CD4-positive, alpha-beta T cell treated with Interleukin-4 for 1 hour (primary cell): ENCODE measurements at places on chromosomes 2 and 18.

DNA sequence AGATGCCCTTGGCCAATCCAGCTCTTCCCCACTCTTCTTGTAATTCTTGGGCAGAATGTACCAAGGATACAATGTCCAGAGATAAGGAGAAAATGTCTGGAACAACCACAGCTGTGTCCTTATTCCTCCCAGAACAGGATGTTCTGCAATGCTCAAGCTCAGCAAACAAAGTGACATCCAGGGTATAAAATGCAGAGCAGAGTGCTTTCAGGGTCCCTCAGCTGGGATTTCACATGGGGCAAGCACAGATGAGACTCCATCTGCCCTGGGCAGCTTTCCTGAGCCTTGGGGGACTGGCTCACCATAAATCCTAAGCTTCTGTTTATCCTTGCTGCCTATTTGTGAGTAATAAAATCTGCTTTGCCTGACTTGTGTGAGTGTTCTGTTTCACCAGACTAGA lies 127.4 kb downstream of the VAPA start:
- DNase-seq, result no peak

DNA sequence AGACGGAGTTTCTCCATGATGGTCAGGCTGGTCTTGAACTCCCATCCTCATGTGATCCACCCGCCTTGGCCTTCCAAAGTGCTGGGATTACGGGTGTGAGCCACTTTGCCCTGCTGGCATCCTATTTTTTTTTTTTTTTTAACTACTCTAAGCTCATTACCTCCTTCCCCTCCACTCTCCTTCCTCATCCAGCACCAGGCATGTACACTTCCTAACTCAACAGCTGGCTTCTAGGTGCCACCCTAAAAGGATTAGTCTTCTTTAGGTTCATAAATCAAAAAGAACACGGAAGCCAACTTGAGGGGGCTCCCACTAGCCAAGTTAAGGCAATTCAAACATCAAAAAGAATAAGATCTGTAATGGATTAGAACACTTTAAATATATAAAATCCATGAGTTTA lies 70.6 kb upstream of the TEX51 start:
- DNase-seq, result no peak

DNA sequence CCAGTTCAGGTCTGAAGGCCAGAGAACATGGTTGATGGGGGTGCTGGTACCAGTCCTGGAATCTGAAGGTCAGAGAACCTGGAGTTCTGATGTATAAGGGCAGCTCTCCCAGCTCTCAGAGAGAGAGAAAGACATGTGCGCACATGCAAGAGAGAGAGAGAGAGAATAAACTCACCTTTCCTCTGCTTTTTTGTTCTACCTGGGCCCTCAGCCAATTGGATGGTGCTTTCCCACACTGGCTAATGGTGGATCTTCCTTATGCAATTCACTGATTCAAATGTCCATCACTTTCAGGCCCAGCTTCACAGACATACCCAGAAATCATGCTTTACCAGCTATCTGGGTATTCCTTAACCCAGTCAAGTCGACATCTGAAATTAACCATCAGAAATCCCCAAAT lies 377.7 kb upstream of the MEX3C start:
- no peak for DNase-seq

DNA sequence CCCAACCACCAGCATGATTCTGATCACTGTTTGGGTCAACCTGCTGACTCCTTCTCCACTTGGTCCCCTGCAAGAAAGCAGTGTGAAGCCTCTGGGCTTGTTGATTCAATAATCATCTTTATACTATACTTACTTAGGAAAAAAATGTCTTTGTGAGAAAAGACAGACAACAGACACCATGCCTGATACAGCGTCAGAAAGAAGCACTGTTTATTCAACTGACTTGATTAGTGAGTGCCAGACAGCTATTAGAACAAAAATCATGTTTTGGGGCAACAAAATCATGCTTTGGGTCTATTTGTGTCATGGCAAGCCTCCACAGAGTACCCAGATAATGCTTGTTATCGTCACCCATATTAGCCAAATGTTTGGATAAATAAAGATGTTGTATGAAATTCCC lies 58.7 kb upstream of the ATL2 start:
- DNase-seq, result no peak

DNA sequence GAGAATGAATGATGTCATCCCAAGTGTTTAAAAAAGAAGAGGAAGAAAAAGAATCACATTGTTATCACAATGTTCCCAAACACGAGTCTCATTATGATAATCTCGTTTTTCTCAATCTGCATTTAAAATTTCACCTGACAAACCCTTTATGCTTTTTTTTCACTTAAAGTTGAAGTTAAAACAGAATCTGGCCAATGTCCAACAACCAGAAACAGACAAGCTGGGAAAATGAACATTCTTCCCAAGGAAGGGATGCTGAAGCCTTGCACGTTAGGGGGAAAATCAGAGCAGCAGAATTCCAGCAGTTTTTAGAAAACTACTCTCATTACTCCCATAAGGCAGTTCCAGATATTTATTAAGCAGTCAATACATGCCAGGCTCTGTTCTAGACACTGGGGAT lies 245.3 kb downstream of the TMEM182 start:
- DNase-seq, result no peak

- no peak for DNase-seq
These were observed 38.6 kb downstream of the SNED1 start for GRCh38 chr2:241036964-241037421.

GRCh38 chr2:1301056-1301455 lies 112.2 kb upstream of the TPO start:
- DNase-seq, result no peak

GRCh38 chr2:169562519-169562918 lies 11.1 kb downstream of the FASTKD1 start:
- DNase-seq, result no peak

- no peak for DNase-seq
These were observed 420.1 kb upstream of the ACVR2A start for GRCh38 chr2:147424766-147425165.

DNA sequence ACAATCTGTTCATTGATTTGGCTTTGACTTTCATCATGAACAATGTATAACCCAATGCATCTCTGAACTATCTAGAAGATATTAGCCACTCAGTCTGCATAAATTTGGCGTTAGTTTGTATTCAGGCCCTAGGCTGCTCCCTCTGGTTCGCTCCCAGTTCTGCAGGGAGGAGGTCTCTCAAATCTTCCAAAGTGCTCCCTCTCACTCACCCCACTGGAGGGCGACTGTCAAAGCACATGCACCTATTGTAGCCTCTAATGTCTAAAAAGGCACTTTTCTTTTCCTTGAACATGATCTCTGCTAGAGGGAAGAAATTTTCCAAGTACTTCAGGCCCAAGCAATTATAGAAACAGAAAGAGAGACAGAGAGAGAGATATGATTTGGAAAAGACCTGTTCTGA lies 291.5 kb downstream of the TDRD15 start:
- DNase-seq, result no peak

GRCh38 chr2:222859786-222860612 lies 837 bp upstream of the ACSL3 start:
- no peak for DNase-seq

DNA sequence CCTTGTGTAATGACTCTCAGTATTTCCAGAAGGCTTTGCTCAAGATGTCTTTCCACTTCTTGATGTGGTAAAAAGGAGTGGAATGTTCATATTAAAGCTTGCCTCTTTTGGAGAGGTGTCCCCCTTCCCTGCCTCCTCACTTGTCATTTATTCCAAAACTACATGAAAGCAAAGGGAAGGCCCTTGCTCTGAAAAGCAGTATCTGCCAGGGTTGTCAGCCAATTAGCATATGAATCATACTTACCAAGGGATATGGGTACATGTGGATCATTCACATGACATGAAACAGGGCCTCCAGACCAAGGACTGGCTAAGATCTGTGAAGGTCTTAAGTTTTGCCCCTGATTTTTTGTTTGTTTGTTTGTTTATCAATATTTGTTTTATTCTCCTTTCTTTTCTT lies 31.3 kb downstream of the ANXA4 start:
- DNase-seq, result no peak

GRCh38 chr2:189402932-189403331 lies 38.3 kb upstream of the WDR75 start:
- no peak for DNase-seq

DNA sequence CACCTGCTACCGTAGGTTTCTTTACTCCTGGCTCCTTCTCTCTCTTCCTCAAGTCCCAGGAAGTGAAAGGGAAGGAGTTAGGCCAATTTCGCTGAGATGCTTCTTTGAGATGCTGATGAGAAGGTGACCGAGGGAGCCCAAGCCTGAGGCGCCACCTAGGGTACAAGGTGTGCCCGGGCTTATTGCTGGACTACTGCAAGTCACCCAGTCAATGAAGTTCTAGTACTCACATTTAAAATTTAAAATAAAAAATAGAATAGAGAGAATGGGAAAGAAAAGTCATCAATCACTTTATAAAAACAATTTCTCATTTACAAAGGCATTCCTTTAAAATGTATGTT lies 45.3 kb downstream of the ACAA2 start:
- peak; percentile 14 for DNase-seq

GRCh38 chr2:240431271-240431660 lies 4.2 kb upstream of the GPC1 start:
- peak; percentile 9 for DNase-seq

GRCh38 chr2:39631718-39632117 lies 34.0 kb upstream of the TMEM178A start:
- no peak for DNase-seq

- no peak for DNase-seq
These were observed 62.2 kb downstream of the RBMS1 start for GRCh38 chr2:160431441-160431840.

DNA sequence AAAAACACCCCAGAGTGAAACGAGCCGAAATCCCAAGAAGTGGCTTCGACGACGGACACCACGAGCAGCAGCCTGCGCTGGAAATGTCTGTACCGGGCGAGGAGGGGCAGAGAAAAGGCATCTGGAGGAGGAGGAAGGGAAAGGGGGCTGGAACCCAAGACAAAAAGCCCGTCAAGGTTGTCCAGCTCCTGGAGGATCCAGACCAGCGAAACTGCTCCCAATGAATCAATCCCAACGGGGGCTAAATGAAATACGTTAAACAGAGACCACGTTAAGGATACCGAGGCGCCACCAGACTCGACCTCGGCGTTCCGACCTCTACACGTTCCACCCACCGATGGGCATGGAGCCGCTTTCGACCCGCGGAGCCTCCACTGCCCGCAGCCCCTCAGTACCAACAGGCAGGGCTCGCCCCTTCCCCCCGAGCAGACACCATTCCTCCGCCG lies 400 bp downstream of the CCDC88A start:
- no peak for DNase-seq

DNA sequence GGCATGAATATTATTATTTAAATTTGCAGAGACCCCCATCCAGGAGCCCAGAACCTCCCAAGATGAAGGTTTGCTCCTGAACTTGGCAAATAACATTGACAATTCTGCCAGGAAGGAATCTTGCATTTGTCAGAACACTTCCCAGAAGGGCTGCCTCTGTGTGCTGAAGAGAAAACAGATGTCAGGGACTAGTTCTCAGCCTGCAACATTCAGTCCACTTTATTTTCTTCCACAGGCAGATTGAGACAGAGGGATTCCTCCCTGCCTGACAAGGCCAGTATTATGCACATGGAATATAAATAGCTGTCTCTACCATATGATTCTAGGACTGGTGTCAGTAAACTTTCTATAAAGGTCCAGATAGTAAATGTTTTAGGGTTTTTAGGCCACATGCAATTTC lies 171.5 kb upstream of the SIX2 start:
- no peak for DNase-seq

- no peak for DNase-seq
These were observed 230.2 kb downstream of the CELF4 start for GRCh38 chr18:37335409-37335736.

DNA sequence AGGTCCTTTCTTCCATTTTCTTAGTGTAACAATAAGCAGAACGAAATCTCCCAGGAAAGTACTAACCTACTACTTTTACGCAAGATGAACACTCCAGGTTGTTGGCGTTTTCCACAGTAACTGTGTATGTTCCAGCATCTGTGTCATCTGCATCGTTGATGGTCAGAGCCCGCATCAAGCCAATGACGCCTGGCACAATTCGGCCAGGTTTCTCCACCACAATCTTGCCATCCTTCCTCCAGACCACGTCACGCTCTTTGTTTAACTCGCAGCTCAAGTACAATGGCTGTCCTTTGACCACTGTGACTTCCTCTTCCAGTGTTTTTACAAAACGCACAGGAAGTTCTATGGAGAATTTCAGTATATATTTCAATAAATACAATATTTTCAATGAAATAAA lies 155.6 kb downstream of the PLEKHA3 start:
- no peak for DNase-seq

DNA sequence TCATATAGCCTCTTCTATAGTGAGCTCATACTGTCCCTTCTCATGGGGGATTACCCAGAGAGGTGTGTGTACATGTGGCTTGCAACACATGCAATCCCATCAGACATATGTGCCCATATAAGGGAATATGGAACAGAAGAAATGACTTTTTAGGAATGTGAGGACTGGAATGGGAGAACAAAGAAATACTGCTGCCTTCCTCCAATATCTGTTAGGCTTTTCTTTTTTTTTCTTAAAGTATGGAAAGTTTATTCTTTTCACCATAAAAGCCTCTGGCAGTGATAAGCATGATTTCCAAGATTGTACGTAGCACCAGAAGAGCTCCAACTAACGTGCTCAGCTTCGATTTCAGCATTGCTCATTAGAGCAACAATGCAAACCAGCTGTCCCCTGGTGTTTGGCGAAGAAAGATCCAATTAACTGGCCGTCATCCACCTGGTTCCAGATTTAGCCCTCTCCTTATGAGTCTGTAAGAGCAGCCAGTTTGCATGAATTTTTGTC lies 113.6 kb downstream of the ADCYAP1 start:
- no peak for DNase-seq

DNA sequence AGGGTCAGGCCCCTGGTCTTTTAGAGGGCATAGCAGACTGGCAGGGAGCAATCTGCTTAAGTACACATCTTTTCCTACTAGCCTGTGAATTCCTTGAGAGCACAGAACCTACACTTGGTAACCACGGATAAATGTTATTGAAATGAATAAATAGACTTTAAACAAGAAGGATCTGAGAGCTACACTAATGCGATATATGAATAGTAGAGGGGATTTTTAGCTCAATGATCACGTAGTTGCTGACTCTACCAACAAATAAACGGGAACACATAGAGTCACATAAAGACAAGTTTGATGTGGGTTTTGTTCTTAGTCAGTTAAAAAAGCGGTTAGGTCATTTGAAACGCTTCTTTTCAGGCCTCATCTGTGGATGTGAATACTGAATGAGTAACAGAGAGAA lies 290.3 kb upstream of the CCDC68 start:
- DNase-seq, result no peak

GRCh38 chr2:189628817-189629530 lies 32.3 kb upstream of the ASNSD1 start:
- no peak for DNase-seq

- no peak for DNase-seq
These were observed 70.4 kb upstream of the TWIST2 start for GRCh38 chr2:238777369-238778067.

DNA sequence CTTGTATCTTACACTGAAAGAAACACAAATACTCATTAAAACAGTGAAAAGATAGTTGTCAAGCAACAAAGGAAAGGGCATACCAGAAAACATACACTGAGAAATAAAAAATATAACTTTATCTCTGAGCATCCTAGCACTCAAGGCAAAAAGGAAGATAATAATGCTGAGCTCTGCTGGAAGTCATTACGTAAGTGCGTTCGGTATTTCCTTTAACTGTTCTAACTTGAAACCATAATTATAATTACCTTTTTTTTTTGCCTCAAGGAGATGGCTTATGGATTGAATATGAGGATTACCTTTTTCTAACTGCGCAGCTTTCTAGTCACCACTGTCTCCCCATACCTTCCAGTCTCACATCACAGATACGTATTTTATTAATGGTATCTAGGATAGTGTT lies 308.1 kb downstream of the GBX2 start:
- no peak for DNase-seq

GRCh38 chr2:40666398-40666797 lies 214.5 kb upstream of the SLC8A1 start:
- DNase-seq, result no peak
